ENCODE measurements at places on chromosomes 3 and 15.

DNA sequence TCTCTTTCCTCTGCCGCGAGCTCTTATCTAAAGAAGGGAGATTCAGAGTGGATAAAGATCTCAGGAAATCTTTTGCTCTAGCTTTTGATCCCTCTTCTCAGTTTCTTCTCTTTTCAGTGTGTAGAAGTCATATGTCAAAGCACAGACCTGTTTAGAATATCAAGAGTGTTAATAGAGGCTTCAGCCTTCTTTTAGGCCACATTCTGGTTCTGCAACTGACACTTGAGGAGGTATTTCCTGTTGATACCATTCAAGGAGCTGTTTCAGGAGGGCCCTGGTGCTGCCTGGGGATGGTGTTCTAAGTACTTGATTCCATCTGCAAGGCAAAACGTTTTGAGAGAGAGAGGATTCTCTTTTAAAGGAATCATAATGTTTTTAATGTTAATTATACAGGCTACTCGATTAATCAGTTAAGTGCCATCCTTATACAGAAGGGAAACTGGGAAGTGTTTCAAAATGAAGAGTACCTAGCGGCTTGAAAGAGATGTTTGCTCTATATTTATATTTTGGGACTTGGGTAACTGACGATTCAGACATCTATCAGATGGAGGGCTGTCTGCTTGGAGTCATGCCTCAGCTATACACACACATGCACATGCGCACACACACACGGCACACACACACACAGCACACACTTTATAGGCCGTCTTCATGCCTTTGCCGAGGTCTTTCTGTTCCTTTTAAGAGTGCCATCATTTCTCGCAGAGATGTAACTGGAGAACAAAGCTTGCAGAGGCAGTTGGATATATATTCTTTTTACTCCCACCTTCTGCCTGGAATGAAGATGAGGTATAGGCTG, 313.9 kb downstream of the PTPRG start:
- no peak for DNase-seq

- no peak for DNase-seq
Measured at GRCh38 chr3:72613871-72614270, 234.4 kb downstream of the SHQ1 start.

DNA sequence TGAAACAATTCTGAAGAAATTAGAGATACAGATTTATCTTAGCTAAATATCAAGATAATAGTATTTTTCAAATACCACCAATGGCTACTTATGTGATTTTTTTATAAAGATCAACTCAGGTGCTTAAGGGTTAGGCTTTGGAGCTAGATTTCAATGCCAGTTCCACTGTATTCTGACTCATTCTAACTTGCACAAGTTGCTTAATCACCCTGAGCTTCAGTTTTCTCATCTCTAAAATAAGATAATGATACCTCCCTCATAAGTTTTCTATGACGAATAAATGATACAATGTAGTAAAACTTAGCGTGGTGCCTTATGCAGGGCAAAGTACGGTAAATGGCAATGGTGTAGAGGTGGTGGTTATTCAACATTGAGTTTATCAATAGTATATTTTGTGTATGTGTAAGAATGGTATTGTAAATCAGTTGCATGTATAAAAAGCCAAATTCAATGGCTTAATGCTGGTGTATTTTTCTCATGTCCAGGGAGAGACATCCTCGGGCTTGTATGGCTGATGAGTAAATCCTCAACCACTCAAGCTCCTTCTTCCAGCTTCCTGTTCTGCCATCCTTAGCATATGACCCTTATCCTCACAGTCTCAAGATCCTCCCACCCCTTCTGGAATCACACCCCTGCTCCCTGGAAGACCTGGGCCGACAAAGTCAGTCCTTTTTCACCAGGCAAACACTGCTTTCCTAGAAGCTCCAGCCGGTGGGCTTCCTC, 505.9 kb upstream of the CFAP20DC start:
- no peak for DNase-seq

GRCh38 chr3:179015551-179016020, 56.0 kb downstream of the ZMAT3 start:
- no peak for DNase-seq

DNA sequence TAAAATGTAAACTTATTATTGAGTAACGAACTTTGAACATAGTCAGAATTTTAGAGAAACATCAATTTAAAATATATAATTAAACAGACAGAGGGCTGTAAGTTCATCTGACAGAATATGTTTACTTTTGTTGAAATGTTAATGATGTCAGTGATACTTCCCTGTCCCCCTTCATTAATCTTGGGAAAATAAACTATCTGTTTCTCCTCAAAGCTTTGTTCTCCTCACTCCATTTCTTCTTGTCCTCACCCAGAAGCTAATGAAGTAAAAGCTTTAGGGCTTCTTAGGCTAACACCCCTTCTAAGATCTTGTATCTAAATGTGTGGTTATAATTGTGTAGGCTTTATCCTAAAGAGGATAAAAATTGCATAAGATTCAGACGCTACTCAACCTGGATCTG, 1031.8 kb downstream of the FHIT start:
- no peak for DNase-seq

DNA sequence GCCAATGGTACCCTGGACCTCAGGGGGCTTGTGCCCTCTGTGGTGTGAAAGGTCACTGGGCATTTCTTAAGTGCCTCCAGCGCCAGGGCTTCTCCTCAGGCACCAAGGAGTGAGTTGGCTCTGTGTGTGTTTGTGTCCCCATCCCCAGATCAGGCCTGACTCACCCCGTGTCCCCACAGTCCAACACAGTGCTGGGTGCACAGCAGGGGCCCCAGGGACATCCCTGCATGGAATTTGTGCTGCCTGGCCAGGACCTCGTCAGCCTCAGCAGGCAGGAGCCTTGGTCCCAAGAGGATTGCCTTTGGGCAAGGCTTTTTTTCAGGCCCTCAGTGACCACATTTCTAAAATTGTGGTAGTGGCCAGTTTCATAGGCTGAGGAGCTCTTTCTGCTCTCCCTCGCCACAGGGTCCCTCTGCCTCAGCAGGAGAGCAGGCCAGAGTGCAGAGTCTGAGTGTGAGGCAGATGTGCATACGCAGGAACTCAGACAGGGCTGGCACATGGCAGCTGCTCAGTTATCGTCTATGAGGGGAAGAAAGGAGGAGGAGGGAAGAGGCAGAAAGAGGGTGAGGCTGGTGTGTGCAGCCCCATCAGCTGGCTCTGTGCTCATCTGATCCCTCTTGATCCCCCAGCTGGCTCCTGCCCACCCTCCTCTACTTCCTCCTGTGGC, 215.6 kb downstream of the RPLP1 start:
- DNase-seq: no peak

GRCh38 chr15:55319537-55320237, 665 bp downstream of the PIGB start:
- DNase-seq: no peak

DNA sequence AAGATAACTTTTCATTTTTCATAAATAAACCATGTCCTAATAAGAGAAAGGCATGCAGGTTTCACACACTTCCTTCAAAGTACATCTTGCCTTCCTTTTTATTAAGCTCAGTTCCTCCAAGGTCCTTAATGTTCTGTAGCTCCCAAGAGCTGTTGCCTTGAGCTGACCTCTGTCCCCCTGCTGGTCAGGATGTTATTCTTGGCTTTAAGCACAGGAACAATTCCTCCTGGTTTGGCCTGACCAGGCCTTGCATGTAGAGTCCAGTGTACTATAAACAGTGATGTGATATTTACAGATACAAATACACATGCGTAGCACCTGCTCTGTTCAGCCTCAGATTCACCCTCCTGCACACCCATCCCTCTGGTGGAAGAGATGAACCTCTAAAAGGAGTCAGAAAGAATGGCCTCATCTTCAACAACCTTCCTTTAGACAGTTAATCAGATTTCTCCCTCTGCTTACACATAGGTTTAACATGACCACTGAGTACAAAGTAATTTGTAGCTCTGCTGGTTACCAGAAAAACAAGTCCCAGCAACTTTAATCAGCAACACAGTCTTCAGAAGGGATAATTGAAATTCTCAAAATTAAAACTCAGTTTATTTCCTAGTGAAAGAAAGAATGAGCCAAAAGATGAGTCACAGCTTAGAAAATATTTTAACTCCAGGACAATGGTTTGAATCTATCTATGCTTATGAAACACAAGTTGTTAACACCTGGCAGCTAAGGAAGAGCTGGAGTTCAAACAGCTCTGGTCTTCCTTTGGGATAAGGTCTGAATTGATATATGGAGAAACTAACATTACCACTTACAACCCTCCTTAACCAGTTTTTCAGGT, 46.5 kb downstream of the PTPN9 start:
- no peak for DNase-seq

DNA sequence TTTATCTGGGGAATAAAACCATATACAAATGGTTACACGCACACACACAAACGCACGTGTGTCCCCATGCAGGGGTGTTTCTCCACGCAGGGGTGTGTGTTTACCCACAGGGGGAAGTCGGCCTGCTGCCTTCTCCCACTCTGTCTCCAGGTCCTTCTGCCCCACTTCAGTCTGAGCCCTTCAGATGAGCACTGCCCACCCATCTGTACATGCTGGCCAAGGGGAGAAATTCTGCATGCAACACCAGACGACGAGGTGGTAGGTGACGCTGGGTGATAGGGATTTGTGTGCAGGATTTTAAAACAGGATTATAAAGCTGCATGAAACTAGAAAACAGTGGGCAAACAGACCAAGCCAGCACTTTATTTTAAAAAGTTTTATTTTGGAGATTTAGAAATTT, 122.5 kb downstream of the TJP1 start:
- no peak for DNase-seq

DNA sequence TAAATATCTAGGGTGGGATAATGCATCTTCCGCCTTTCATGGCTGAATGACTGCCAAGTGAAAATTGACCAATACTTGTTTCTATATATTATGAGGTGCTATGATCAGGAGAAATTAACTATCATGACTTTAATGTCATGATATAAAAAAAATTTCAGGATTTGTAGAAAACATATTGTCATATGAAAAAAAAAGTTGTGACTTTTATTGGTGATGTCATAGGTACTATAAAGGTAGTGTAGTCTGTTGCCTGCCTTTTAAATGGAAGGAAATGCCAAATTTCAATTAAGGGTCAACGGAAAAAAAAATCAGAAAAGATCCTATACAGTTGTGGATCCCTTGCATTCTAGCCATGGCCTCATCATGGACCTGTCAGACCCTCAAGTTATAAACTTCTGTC, 15.5 kb downstream of the LRRC3B start:
- no peak for DNase-seq

- DNase-seq: no peak
Measured at GRCh38 chr3:54215521-54215920, 93.2 kb downstream of the CACNA2D3 start.

GRCh38 chr3:15011174-15011573, 53.9 kb downstream of the MRPS25 start:
- DNase-seq: no peak

DNA sequence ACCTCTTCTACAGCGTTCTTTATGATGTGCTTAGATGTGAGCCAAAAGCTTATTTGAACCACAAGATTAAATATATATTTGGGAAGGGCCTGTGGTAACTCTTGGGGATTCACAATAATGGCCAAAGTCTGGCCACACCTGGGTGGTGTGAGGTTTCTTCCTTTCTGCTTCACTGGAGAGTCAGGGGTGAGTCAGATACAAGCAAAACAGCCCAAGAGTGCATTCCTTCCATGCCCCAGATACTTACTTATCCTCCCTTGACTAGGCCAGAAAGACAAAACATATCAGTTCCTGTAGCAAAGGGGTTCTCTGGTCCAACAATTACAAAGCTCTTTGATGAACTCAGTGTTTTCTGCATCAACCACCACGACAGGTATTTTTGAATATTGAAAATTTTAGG, 941 bp downstream of the ZBED2 start:
- DNase-seq: no peak

GRCh38 chr3:111035902-111036301, 35.7 kb upstream of the NECTIN3 start:
- no peak for DNase-seq

GRCh38 chr3:133295199-133295901, 104.5 kb upstream of the BFSP2 start:
- no peak for DNase-seq

GRCh38 chr15:101004986-101005747, 86.0 kb downstream of the LRRK1 start:
- DNase-seq: no peak

DNA sequence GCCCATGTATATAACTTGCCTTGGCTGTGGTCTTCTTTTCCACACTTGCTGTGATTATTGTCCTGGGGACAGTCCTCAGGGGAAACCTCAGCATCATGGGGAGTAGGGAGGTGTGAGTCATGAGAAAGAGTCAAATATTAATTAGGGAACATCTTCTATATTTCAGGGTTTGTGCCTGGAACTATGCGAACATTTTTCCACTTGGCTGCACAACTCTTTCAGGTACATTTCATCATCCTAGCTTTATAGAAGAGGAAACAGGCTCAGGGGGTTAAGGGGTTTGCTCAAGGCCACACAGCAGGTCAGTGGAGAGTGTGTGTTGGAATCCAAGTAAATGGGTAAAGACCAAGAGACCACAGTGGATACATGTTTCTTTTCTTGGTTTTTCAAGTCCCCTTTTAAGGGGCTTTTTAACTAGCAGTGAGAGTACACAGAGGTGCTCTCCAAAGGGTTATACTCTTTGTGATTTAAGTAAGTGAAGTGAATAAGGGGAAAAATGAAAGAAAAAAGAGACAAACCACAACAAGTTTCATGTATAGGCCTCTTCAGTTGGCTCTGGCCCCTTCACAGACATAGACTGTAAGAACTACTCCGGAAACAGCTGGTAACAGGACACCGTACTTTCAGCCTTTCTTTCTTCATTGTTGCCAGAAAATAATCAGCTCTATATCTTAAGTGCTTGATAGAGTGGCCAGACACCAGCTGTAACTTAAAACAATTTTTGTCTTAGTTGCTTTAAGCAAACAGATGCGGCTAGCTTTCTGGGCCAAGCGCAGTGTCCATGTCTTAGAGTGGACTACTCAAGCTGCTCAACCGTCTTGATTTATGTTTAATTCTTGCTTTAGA, 64.6 kb downstream of the EEFSEC start:
- DNase-seq: no peak

GRCh38 chr3:187942658-187943241, 197.5 kb upstream of the BCL6 start:
- no peak for DNase-seq

DNA sequence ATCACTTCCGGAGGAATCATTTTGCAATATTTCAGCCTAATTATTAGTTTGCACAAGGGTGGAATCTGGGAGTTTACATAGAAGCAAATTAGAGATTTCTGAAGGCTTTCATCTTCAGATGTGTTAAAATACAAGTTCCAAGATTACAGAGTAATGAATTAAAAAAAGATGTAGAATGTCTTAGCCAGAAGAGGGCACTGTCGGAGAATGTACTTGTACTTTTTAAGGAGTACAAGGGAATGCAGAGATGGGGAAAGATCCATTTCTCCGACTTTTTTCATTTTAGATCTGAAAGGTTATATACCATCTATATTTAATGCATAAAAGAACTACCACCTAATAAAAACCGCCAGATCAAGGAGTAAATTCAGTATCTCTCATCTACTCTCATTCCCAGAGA, 43.1 kb upstream of the WDR5B start:
- no peak for DNase-seq

- DNase-seq: no peak
Measured at GRCh38 chr3:81699536-81700320, 61.7 kb downstream of the GBE1 start.

DNA sequence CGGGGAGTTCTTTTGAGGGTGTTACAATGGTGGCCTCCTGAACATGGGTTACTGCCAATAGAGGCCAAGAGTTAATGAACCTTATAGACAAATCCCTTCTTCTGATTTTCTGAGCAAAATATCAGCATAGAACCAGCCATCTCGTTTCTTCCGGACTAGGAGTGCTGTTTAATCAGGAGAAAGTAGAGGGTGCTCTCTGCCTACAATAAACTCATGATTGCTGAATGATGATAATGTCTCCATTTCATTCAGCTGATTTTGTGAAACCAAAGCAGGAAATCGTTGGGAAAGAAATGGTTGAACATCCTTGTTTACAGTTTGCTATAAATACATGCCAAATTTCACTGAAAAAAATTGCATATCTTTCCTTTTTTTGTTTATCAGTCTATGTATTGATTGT, 142.8 kb upstream of the PLSCR5 start:
- no peak for DNase-seq

Data from stimulated activated CD8-positive, alpha-beta memory T cell treated with anti-CD3 and anti-CD28 coated beads, Interleukin-12 subunit alpha, Interleukin-12 subunit beta, amount 100 ng/mL, for 4 hours (primary cell).